Stomach (tissue), 19 donors: ENCODE measurements at places on chromosomes 4 and X. TPM values are rescaled to one million over a fixed set of nuclear protein-coding genes. Genes with fewer than 3 reads are reported as not detected.

- no peak overlapping the region for H3K4me3 ChIP-seq
- no peak for DNase-seq
- no peak overlapping the region for H3K27ac ChIP-seq
- H3K27me3 ChIP-seq: no peaks in the 10 kb centered on the region
These were observed 348.7 kb upstream of the KLF3 start for GRCh38 chr4:38315286-38315685.

The DSPP gene
- polyA plus RNA-seq: not detected

The NUDT10 gene
- 5.3 TPM for polyA plus RNA-seq

The PABPC1L2A gene
- not detected for polyA plus RNA-seq

The ANXA10 gene
- polyA plus RNA-seq: 669 TPM

The DGKK gene
- polyA plus RNA-seq: not detected

- H3K36me3 ChIP-seq: no peaks in the 10 kb centered on the region
- peak overlapping the region; percentile 83 for H3K27ac ChIP-seq
- peaks cover 22% of the 10 kb centered on the region for H3K4me1 ChIP-seq
- peak; percentile 83 for DNase-seq
These were observed 115.1 kb downstream of the RBM47 start for GRCh38 chr4:40514497-40514951.

- no peak overlapping the region for H3K4me3 ChIP-seq
- H3K4me1 ChIP-seq: no peaks in the 10 kb centered on the region
- H3K27ac ChIP-seq: no peak overlapping the region
- no peaks in the 10 kb centered on the region for H3K27me3 ChIP-seq
These were observed 23.1 kb downstream of the DACH2 start for GRCh38 chrX:86171366-86171765.

GRCh38 chr4:80035336-80035735, 37.7 kb downstream of the ANTXR2 start:
- peak overlapping the region; percentile 61 for H3K27ac ChIP-seq
- no peak overlapping the region for H3K4me3 ChIP-seq
- peaks cover 40% of the 10 kb centered on the region for H3K4me1 ChIP-seq

The TCEANC gene
- 3.8 TPM for polyA plus RNA-seq

DNA sequence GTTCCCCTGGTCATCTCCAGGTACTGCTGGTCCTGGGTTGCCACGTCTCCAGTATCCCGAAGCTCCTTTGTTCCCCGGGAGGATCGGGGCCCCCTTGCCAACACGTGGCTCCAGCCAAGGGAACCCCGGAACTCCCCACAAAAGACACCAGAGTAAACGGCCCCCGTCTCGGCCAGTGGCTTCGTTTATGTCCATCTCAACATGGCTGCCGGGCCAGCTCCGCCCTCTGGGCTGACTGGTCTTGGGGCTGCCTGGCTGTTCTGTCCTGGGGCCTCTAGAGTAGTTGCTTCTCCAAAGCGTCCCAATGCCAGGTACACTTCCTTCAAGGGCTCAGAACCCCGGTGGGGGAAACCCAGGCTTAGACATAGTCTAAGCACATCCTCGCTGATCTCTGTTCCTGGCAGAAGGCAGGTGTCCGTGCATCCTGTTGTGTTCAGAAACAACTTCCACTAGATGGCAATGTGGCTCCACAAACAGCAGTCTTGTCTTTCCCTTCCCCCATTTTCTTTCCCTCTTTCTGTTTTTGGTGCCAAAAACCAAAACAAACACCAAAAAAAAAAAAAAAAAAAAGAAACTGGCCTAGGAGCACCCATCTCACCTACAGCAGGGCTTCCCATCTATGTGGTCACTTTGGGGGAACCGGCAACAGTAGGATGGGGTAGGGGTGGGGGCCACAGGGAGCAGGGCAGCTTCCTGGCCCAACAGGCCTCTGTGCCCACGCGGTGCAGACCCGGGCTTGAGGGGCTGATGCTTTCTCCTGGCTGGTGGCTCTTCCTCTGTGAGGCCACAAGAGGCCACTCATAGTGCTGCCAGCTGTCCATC, 35.3 kb downstream of the NBDY start:
- H3K36me3 ChIP-seq: no peaks in the 10 kb centered on the region
- peaks cover 3% of the 10 kb centered on the region for H3K27me3 ChIP-seq
- peak; percentile 66 for DNase-seq
- H3K4me3 ChIP-seq: peak overlapping the region; percentile 53

The ARHGAP6 gene
- 6.9 TPM for polyA plus RNA-seq
